ENCODE measurements at places on chromosomes 6 and 20.
A peak's percentile ranks its signal among the peaks of the same experiment; 100 is the strongest.

DNA sequence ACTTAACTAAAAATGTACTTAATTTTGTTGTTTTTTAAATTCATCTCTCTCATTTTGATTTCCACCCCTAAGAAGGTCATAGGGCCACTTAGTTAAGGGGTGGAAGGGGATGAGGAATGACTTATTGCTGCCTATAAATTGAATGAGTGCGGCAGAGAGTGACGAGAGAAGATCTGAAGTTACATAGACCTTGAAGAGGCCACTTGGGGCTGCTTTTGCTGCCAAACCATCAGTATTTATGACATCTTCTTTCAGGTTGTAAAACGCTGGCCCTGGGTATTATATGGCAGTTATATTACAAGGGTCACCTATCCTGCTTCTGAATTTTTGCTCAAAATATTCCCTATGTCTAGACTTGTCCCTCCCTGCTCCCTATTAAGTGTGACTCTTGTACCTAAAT lies 119.6 kb upstream of the RIMS1 start:
- DNase-seq: no peak

GRCh38 chr6:40116832-40117231 lies 182.6 kb upstream of the MOCS1 start:
- DNase-seq: peak; percentile 6

- no peak for DNase-seq
Observed at GRCh38 chr6:146359131-146359530, 184.5 kb upstream of the RAB32 start.

DNA sequence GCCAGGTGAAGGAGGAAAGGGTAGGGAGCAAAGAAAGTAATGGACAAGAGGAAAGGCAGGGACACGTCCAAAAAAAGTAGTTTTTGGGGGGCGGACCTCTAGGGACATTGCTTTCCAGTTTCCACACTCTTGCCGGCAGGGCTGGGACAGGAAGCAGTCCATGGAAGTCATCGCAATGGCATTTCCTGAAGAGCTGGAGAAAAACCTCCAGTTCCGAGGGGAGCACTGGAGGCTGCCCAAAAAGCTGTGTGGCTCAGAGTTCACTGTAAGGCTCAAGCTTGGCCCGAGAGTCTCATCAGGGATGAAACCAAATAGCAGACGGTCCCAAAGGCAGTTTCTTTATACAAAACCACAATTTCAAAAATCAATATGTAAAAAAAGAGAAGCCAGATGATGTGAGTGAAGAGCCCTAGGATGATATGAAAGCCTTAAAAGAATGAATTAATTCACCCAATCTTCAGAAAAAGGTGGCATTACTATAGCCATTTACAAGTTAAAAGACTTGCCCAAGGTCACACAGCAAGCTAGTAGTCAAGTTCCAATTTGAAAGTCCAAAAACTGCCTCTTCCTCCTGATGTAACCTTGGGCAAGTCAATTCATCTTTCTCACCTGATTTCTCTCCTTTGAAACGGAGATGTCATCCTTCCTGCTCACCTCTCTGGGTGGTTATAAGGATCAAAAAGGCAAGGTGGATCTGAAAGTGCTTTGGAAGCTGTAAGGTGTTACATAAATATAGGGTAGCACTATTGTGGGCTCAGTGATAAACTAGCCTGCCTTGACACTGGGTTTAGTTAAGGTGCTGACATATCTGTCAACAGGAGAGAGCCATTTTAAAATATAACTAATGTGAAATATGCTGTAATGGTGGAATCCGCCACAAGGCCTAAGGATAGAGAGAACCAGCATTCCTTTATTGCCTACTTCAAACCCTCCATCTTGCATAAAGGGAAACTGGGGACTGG lies 9.1 kb downstream of the BCL2L1 start:
- DNase-seq: no peak

GRCh38 chr20:46030284-46031013 lies 1.4 kb downstream of the SLC12A5 start:
- DNase-seq: no peak

GRCh38 chr20:52001999-52002666 lies 189.4 kb downstream of the ZFP64 start:
- no peak for DNase-seq

DNA sequence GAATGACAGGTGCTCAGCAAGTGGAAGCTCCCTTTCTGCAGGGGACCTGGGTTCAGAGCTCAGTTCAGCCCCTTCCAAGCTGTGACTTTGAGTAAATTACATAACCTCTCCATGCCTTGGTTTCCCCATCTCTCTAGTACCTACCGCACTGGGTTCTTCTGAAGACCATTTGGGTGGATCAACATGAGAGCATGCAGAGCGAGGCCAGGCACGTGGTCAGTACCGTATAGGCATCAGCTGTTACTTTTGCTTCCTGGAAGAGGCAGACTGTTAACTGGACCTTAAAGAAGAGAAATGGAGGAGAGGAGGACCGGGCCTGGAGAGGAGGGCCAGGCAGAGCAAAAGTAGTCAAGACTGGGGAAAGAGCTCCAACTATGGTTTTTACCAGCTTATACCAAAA lies 1.7 kb upstream of the MYLK2 start:
- DNase-seq: no peak

DNA sequence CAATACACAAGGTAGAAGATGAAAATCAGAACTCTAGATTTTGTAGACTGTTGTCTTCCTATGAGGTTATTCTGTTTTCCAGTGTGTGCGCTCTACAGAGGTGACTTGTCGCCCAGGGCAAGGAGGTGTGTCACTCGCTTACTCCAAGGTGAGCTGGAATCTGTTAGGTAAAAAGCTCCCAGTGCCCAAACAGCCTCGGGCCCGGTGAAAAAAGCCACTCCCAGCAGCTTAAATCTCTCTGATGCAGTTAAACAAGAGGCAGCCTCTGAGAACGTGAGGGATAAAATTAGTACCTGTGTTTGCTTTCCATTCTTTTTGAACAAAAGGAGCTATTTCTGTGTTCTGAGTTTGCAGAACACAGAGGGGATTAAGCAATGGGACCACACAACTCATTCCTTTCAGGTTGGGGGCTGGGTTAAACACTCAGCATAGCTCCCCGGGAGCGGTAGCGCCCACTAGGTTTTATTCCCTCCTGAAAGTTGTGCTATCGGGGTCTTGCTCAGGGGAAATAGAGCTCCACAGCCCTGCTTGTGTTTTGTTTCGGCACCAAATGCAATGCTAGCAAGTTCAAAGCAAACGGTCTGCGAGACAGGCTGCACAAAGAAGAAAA lies 181.2 kb downstream of the FOXA2 start:
- peak; percentile 43 for DNase-seq

GRCh38 chr6:48825501-48826151 lies 637.4 kb downstream of the MMUT start:
- DNase-seq: no peak

- DNase-seq: no peak
Observed at GRCh38 chr6:16402581-16402900, 164.2 kb downstream of the GMPR start.

DNA sequence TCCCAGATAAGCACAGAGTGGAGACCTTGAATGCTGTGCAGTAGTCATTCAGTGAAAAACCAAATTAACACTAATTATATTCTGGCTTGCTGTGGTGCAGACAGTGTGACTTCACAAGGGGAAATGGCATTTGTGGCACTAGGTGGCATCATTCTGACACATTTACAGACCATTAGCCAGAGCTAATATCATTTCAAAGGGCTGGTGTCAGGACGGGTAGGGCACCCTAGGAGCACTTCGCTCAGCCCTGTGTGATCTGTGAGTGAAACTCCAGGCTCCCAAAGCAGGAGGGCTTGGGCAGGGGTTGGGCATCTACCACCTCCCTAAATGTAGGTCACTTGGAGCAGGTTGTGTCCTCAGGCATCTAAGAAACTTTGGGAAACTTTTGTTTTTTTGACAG lies 555.8 kb downstream of the PKHD1 start:
- DNase-seq: peak; percentile 26

DNA sequence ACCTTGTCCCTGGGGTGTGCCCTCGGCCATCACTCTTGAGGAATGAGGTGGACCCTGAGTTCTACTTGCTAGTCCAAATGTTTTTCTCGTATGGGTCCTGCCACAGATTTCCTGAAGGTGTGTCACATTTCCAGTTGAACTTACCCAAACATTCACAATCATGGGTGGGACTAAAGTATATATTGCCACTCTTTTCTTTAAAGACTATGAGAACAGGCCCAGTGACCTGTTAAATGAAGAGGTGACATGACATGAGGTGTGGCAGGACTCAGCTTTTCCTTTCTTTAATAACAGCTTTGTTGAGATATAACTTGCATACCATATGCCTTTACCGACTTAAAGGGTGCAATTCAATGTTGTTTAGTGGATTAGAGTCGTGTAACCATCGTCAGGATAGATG lies 177.2 kb upstream of the EXOC2 start:
- DNase-seq: no peak

DNA sequence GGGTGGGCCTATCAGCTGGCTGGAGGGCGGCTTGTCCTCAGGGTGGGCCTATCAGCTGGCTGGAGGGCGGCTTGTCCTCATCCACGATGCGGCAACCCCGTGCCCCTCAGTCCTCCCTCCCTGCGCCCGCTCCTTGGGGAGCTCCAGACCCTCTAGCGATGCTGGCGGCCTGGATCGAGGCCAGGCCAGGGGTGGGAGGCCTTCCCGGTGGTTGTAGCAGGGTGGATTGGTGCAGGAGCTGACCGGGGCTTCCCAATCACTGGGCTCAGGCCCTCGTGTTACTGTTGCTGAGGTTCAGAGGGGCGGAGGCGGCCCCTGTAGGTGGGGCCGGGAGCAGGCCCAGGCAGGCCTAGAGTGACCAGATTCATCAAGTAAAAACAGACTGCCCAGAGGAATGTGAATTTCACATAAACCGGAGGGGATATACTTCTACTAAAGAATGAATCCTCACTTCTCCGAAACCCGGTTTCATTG lies 8.8 kb downstream of the SLC17A9 start:
- no peak for DNase-seq

All from NCI-H1105 treated with DMSO at 0.1 percent for 48 hours (cell line).